ENCODE measurements at places on chromosomes 3 and 15. TPM values are rescaled to one million over a fixed set of nuclear protein-coding genes. Genes with fewer than 3 reads are reported as not detected.

DNA sequence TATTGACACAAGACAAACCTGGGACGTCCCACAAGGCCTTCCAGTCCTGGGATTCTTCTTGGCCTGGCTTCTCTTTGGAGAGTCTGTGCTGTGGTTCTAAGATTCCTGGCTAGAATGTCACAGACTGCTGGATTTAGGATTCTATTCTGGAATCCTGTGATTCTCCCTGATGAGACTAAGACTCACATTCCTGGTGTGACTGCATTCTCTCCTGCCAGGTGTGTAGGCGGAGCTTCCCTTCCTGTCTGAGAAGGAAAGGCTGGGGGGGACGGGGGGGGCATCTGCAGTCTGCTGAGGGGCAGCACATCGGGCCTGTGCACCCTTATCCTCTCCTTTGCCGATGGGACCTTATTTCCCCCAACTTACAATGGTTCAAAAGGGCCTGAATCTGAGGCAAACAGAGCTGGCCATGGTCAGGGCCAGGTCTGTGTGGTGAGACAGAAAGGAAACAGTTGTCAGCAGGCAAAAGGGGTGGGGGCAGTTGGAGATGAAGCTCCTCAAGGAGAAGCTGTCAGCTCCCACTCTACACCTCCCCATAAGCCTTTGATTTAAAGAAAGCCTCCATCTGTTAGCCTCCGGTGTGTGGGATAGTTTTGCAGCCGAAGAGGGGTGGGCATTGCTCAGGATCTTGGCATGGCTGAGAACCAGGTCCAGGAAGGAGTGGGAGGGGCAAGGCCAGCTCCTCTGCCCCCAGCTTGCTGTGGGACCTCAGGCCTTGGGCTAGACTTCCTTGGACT lies 30.9 kb downstream of the VIPR1 start:
- peak; percentile 36 for DNase-seq

DNA sequence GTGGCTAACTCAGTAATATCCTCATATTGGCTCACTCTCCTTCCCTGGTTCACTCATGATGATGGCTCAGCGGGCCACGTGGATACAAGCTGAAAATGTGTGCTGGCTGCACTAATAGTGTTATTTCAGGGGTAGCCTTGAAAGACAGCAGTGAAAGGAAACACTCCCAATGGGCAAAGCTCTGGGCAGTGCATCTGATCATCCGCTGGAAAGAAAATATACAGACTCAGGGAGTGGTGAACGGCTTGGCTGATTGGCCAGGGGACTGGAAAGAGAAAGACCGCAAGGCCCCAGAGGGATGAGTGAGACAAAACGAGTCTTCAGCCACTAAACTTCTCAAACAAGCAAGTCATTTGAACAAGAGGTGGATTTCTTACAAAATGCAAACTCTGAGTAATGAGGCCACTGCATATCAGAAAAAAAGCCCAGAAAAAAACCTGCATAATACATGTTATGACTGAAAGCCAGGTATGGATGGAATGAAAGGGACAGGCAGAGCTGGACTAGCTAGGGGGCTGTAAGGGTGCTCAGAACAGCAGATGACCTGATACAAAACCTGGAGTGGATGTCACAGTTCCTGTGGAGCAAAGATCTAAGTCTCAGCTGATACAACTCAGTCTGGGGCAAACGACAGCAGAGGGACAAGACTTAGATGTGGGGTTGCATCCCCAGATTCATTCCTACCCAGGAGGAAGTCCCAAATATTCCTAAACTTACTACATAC lies 33.3 kb downstream of the CMTM6 start:
- DNase-seq, result no peak

GRCh38 chr3:187750006-187750512 lies 4.8 kb upstream of the BCL6 start:
- DNase-seq, result peak; percentile 92

DNA sequence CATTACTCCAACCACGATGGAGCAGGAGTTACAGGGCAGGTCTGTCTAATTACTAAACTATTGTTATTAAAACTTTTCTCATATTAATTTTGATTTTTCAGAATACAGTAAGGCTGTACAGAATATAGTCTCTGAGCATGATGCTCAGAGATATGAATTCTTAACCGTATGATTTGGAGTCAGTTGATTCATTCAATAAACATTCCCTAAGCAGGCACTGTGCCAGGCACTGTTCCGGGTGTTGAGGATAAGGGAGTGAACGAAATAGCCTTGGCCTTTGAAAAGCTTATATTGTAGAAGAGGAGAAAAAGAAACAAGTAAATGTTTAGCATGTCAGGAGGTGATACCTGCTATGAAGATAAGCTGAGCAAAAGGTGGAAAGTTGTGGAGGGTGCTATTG lies 187.3 kb downstream of the KCNAB1 start:
- peak; percentile 79 for DNase-seq

DNA sequence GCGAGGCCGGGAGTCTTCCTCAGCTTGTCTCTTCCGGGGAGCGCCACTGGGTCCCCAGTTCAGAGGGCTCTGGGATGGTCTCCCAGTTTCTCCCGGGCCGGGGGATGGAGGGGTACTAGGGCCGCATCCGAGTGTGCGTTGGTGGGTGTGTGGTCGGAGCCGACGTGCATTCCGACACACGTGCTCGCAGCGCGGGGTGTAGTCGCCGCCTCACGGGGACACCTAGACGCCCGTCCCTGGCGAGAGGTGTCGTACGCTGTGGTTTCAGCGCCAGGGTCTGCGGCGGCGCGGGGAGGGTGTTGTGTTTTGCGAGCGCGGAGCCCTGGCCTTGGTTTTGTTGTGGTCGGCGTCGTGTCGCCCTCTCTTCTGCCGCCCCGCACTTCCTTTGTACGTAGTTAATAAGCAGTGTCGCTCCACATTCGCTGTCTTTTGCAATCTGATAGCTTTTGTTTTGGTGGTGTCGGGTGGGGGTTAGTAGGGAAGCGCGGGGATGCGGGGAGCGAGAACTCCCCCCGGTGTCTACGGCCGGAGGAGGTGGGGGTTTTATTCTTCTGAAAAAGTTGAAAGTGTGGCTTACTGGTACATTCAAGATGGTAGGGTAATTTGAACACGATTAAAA lies 2.2 kb downstream of the IGF1R start:
- no peak for DNase-seq

GRCh38 chr3:71243229-71243628 lies 340.3 kb downstream of the FOXP1 start:
- DNase-seq, result no peak

FAM162A gene
- total RNA-seq, result 37.0 TPM

DNA sequence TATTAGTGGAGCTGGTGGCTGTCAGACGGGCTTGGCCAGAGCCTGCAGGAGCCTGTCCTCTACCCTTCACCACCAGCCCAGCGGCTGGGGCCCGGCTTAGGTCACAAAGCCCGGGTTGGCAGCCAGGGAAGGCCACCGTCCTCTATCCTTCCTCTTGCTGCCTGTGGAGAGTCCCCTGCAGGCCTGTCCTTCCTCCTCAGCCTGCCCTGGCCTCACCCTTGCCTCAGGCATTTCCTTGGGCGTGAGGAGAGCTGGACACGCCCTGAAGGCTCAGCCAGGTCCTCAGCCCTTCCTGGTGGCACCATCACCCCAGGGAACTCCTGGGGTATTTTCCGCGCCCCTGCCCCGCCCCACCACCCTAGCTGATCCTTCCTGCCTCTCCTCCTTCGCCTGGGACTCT lies 7.7 kb downstream of the CHAC1 start:
- no peak for DNase-seq

CFAP44 gene
- 2.6 TPM for total RNA-seq

DNA sequence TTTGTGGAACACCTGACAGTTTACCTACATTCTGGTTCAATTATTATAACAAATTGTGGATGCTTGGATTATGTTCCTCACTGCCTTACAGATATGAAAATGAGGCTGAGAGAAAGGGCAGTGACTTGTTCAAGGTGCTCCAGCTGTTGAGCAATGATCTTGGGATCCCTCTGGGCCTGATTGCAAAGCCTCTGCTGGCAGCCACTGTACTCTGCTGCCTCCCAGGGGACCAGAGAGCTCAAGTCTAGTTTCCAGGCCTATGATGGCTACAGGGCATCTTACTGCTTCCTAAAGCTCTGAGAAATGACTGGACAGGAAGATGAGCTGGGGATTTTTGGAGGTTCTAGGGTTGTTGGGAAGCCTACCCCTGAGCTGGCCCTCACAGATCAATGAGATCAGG lies 2.3 kb upstream of the SHC4 start:
- DNase-seq, result peak; percentile 80

GRCh38 chr15:40844696-40845030 lies 815 bp downstream of the SPINT1 start:
- no peak for DNase-seq

ROPN1 gene
- not detected for total RNA-seq

DNA sequence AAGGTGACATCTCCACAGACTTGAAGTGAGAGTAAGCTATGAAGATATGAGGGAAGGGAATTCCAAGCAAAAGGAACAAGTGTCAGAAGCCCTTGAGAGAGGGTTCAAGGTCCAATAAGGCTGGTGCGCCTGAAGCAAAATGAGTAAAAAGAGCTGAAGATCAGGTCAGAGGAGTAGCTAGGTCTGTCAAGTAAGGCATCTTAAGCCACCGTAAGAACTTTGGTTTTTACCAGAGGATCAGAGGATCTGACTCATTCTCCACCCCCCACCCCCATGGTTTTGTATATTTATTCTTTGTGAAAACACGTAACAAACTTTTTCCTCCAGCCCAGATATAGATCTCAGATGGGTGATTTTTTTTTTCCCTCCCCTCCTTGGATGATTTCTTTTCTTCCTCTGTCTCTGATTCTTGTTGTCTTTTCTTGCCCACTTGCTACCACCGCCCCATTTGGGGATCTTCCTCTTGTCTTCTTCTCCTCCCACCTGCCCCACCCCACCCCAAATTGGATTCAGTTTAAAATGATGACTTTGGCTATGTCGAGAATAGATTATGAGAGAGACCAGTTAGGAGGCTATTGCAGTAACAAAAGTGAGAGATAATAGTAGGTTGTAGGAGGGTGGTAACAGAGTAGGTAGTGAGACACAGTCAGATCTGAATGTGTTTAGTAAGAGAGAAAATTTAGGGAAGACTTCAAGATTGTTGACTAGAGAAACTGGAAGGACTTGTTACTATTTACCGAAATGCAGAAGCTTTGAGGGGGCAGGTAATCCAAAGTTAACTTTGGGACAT lies 6.1 kb downstream of the TRMT10C start:
- no peak for DNase-seq

DNA sequence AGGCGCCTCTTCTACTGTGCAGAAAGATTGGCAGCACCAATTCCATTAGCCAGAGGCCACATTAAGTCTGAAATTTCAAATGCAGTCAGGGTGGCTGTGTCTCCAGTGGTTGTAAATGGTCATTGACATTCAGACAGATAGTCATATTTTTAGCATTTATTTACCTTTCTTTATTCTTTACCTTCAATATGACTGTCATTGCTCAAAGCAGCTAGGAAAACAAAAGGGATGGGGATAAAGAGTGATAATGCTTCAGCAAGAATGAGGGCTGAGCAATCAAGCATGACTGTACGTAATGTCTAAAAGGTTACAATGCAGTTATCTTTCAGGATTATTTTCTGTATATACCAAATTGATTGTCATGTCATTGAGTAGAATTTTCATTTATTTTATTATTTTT lies 360.4 kb downstream of the EFHB start:
- DNase-seq, result no peak

DNA sequence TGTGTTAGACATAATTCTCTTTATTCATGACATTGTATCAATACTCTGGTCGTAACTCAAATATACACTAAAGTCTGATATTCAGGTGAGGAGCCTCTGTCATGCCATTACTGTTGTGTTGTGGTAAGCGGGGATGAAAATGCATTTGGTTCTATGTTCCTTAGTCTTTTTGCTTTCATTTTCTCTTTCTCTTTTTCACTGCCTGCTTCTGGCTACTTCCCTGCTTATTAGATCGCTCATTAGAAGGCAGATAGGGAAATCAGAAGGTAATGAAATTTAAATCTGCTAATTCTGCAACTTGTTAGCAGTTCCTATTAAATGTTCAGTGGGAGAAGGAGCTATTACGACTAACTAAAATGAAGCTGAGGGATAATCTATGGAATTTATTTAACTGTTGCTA lies 345.0 kb downstream of the GRM7 start:
- DNase-seq, result no peak

Data from bronchial epithelial cell (primary cell).